PC-3 (cell line): ENCODE measurements at places on chromosomes 3 and 15. TPM values are rescaled to one million over a fixed set of nuclear protein-coding genes. Genes with fewer than 3 reads are reported as not detected.

Gene A4GNT
- not detected in 2 replicates for total RNA-seq

GRCh38 chr3:60053526-60054265 is 1003.9 kb upstream of the CFAP20DC start:
- DNase-seq: peak; percentile 18

GRCh38 chr15:74843891-74844299 is 939 bp upstream of the ULK3 start:
- no peak for DNase-seq

DNA sequence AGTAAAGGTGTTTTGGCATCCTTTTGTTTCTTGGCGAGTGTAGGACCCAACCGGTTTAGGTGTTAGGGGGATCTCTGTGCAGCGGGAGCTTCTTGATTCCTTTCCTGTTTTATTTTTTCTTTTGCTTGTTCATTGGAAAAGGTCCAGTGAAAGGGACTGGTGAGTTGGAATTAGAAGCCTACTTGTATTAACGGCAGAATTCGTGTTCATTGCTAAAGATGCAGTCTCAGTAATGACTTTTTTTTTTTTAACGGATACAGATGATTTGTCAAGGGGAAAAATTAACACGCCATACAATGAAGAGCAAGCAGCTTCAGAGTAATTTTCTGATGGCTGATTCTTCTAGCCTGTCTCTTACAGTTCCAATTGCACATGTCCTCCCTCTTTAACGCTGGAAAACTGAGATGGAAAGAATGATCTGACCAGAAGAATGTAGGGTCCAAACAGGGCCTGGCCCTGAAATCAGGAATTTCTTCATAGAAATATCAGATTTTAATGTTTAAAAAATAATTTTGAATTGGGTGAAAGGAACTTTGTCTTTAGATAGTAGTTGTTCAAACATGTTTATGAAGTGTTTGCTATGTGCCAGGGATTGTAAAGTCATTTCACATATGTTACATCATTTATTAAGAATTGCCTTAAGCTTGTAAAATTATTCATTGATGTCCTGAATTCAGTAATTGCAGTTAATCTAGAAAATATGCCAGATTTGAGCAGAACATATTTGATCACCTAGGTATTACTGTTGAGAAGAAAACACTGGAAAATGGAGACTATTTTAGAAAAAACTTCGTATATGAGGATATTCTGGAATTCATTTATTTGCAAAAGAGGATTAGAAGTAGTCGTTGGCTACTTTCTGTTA is 1.4 kb downstream of the MAPK6 start:
- peak; percentile 4 for DNase-seq

Gene HGD
- total RNA-seq: 0.11 and 1.4 TPM in 2 replicates

DNA sequence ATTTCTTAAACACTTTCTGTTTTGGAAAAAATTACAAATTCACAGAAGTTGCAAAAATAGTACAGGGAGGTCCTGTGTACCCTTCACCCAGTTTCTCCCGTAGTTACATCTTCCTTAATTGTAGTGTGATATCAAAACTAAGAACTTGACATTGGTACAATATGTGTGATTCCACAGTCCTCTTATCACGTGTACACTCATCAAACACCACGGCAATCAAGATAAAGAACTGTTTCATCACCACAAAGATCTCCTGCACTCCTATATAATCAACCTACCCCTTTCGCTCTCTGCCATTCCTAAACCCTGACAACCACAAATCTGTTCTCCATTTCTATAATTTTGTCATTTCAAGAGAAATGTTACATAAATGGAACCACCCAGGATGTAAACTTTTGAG is 31.4 kb downstream of the POMGNT2 start:
- DNase-seq: no peak

DNA sequence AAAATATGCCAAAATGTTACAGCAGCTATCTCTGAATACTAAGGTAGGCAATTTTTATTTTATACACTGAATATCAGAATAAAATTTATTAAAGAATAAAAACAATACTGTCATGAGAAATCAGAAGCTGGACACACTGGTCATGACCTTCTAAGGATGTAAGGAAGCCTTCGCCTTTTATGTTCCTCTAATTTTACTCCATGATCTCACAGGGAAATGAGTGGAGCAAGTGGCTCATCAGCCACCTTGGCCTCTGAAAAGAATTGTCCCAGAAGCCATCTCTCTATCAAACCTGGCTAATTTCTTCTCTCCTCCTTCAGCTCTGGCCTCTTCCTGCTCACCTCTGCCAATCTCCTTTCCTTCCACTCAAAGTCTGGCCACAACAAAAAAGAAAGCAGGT is 48.6 kb downstream of the THRB start:
- no peak for DNase-seq

DNA sequence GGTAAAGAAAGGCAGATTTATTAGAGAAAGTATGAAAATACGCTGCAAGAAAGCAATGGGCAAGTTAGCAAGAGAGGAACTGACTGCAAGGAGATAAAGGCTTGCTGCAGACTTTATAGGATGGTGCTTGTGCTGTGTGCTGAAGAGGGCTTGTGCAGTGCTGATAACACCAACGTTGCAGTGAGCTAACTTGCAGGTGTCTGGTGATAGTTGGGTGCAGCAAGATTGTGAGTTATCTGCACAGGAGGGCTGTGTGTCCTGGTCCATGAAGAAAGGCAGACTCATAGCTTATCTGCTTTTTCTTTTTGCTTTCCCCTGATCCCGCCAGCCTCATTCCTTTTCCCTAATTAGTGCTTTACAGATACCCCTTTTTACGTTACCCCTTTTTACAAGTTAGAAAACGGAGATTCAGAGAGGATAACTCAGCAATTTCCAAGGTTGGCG is 58.0 kb upstream of the ZNF148 start:
- DNase-seq: no peak

Gene CFAP100
- total RNA-seq: not detected in 2 replicates

DNA sequence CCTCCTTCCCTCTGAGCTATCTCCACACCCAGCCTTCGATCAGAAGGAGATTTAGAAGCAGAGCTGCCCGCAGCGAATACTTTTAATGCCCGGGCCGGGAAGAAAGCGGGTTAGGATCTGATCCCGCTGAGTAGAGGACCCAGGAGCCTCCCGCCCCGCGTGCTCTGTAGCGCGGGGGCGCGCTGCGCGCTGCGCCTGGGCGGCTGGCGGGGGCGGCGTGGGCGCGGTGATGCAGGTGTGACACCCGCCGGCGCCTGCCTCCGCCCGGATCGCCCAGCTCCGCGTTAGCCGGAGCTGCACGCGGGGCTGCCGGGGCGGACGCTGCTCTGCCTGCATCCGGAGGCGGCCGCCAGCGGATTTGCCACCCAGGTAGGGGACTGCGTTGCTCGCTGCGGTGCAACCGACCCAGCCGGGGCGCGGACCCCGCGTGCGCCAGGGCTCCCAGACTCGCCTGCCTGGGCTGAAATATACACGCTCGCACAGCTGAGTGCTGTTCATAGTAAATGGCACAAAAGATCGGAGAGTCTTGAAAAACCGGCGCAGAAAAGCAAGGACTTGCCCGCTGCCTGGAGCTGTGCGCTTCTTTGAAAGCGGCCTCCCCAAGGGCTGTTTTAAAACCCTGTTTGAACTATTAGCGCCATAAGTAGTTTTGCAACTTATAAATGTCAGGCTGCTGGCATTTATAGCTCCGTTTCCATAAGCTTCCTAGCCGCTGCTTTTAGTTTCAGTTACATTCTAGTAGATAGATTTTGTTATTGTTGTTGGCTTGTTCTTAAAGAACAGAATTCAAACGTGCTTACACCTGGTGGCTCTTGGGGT is at the start of gene SV2B:
SV2B (plus strand) TSS at position 263 of the 819 bp plus-strand sequence. CDS start 126,007 bp downstream, outside the sequence.
- DNase-seq: no peak

Gene KLHL24
- 7.4 and 10.0 TPM in 2 replicates for total RNA-seq

Gene FBN1
- total RNA-seq: 6.7 and 7.4 TPM in 2 replicates

- DNase-seq: peak; percentile 55
Observed at GRCh38 chr3:128068156-128068620, 16.0 kb downstream of the SEC61A1 start.

DNA sequence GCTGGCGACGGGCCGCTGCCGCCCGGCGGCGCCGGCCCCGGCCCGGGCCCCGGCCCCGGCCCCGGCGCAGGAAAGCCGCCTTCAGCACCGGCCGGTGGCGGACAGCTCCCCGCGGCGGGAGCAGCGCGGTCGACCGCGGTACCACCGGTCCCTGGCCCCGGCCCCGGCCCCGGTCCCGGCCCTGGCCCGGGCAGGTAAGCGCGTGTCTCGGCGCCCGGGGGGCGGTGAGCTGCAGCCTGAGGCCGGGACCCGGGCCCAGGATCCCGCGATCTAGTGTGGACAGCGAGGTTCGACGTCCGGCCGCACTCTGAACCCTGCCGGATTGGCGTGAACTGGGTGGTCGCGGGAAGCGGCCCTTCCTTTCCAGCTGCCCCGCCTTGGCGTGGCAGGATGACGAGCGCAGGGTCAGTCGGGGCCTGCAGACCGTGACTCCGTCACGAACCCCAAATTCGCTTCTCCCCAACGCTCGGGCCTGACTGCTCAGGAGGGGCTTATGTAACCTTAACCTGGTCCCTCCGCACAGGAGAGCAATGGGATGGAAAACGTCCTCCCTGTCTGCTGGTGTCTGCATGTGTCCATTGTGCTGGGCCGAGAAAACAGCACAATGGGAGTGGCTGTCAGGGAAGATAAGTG is 472 bp downstream of the BSN start:
- DNase-seq: peak; percentile 59

Gene RAB6B
- total RNA-seq: 0.22 and 0.75 TPM in 2 replicates
